Activated T-helper 17 cell treated with anti-CD3 and anti-CD28 coated beads, Interleukin-2, amount 50 U/mL, for 72 hours (primary cell): ENCODE measurements at places on chromosomes 2 and 18.

DNA sequence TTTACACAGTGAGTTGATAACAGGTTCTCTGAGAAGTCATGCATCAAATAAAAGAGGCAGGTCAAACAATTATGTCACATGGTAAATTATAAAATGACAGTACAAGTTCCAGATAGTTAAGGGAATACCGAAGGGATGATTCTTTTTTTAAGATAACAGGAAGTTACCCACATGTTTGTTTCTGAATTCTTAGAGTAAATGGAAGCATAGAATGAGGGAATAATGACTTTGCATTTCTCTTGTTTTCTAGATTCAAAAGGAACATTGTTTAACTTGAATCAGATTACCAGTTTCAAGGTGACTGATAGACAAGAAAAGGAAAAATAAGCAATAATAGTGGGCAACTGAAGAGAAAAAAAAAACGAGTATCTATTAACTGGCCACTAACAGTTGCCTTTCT, 124.5 kb downstream of the MIB1 start:
- ATAC-seq: no peak

- ATAC-seq: no peak
Observed at GRCh38 chr2:132588576-132588975, 81.4 kb downstream of the LYPD1 start.

DNA sequence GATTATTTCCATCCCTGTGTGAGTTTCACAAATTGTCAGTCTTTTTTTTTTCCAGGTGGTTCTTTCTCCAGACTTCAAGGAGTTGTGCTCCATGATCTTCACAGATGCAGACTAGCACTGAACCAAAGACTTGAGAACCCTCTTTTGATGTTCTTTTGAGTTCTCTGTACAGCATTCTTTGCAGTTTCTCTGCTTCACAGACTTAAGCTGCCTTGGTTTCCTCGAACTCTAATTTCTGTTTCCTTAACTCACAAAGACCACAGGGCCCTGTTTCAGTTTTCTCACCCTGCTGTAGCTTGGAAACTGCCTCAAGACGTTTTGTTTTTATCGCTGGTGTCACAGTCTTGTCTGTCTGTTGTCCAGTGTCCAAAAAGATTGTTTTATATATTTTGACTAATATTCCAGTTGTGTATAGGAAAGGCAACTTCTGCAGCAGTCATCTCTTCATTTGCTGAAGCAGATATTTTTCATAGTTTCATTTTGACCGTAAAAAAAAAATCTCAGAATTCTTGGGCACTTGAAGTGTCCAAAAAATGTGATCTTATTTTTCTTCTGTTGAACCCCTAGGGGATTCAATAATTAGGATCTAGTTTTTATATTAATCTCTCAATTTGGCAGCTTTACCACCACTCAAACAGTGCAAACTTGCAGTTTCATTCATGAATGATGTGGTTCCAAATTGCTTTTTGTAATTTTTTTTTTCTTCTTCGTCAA, 97.0 kb upstream of the MC4R start:
- no peak for ATAC-seq

DNA sequence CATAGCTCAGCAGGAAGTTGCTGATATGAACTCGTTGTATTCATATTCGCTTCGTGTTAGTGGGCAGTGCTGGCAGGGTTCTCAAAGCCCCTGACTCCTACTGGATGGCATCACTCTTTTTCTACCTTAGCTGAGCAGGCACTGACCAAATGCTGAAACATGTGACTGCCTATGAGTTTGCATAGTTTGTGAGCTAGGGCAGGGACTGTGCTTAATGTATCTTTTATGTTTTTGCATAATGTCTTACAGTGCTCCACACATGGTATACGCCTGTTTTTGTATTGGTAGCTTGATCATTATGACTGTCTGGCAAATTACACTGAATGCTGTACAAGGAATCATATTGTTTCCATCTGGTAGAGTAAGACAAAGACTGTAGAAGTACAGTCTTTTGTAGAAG, 305.3 kb downstream of the PARD3B start:
- ATAC-seq: no peak

DNA sequence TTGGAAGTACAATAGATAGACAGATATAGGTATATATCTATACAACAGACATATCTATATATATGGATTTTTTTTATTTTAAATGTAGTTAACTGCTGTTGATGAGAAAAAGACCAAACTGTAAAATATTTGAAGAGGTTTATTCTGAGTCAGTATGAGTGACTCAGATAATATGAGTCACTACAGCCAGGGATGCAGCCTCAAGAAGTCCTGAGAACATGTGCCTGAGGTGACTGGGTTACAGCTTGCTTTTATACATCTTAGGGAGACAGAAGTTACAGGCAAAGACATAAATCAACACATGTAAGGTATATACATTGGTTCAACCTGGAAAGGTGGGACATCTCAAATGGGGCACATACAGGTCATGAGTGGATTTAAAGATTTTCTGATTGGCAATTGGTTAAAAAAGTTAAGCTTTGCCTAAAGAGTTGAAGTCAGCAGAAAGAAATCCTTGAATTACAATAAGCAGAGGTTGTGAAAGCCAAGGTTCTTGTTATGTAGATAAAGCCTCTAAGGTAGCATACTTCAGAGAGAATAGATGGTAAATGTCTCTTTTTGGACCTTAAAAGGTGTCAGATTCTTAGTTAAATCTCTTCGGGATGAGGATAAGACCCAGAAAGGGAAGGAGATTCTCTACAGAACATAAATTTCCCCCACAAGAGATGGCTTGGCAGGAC, 149.9 kb downstream of the RBM43 start:
- peak; percentile 61 for ATAC-seq

GRCh38 chr2:41495050-41495449, 552.8 kb upstream of the PKDCC start:
- no peak for ATAC-seq

GRCh38 chr2:168008646-168009195, 238.7 kb downstream of the STK39 start:
- ATAC-seq: no peak

DNA sequence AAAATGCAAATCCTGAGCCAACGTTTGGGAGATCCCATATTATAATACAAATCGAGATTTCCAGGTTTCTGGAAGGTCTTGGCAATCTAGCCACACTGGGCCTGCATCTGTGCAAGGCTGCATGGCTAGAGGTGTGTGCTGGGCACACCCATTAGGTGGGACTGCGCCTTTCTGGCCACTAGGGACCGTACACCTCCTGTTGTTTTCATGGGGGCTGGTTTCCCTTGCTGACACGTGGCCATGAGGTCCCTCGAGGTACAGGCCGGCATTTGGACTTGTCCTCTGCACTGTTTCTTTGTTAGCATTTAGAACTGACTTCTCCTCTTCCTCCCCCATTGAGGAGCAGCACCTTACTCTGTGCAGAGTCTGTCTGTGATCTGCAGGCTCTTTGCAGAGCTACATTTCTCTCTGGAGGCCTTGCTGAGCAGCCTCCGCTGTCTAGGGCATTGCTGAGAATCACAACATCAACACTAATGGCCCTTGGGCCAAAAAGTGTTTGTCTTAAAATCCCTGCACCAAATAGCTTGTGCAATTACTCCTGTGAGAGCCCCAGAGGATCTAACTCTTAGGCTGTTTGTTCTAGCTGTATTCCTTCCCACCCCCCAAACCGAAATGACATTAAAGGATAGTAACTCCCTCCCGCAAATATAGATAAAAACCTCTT, 131.2 kb downstream of the NEDD4L start:
- no peak for ATAC-seq

- no peak for ATAC-seq
Observed at GRCh38 chr2:111715987-111716904, 167.7 kb downstream of the ANAPC1 start.

GRCh38 chr2:147538821-147539220, 306.0 kb upstream of the ACVR2A start:
- no peak for ATAC-seq

DNA sequence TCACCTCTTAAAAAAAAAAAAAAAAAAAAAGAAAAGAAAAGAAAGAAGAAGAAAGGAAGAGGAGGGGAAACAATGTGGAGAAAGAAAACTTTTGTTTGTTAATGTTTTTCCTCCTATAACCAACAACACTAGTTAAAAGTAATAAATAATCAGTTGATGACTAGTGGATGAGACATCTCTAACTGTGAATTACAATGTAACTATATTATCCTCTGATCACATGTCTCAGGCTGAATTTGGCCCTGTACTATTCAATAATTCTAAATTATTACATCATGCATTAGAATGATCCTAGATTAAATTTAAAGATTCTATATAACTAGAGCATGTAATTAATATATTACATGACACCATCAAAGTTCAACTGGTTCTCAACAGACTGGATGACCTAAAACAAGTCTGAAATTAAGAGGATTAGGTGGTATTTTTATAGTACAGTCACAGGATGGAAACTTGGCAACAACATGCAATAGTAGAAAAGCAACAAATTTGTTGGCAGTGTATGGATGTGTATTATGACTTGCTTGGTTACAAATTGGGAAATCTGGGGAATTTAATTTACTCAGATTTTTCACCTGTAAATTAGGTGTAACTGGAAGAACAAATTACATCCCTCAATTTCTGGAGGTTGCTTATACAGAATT, 269.3 kb upstream of the SETBP1 start:
- no peak for ATAC-seq

DNA sequence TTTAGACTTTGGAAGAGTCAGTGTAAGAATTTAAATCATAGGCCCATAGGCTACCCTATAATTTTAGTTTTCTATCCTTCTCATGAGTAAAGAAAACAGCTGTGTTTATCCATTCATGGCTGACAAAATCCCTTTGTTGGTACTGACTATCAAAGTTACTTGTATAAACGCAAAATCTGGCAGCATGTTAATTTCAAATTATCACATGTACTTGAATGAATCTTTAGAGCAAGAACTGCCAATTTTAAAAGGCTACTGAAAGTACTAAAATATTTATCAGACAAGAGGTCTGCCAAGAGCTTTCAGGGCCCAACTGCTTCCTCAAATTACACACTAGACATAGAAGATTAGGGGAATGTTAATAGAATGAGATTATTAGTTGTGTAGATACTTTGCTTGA, 66.6 kb downstream of the MYL12B start:
- no peak for ATAC-seq

DNA sequence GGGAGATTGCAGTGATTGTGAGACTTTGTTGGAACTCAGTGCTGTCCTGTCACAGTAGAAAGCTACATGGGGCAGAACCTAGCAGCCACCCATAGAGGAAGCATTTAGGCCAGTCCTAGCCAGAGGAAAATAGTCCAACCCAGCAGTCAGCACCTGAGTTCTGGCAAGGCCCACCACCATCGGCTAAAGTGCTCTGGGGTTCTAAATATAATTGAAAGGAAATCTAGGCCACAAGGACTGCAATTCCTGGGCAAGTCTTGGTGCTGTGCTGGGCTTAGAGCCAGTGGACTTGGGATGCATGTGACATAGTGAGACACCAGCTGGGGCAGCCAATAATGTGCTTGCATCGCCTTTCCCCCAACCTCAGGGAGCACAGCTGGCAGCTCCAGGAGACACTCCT, 28.9 kb upstream of the ACTR2 start:
- no peak for ATAC-seq

DNA sequence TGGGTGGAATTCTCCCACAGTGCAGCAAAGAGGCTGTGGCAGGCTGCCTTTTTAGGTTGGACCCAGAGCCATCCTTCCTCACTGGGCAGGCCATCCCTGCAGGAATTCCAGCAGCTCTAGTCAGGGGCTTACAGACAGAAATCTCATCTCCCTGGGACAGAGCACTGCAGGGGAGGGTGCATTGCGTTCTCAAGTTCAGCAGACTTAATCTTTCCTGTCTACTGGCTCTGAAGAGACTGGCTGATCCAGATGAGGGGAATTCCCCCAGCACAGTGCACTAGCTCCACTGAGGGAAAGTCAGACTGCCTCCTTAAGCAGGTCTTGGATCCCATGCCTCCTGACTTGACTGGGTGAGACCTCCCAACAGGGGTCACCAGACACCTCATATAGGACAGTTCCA, 899.7 kb upstream of the VRK2 start:
- ATAC-seq: no peak

- ATAC-seq: no peak
Observed at GRCh38 chr2:72134408-72134996, 13.2 kb downstream of the CYP26B1 start.

DNA sequence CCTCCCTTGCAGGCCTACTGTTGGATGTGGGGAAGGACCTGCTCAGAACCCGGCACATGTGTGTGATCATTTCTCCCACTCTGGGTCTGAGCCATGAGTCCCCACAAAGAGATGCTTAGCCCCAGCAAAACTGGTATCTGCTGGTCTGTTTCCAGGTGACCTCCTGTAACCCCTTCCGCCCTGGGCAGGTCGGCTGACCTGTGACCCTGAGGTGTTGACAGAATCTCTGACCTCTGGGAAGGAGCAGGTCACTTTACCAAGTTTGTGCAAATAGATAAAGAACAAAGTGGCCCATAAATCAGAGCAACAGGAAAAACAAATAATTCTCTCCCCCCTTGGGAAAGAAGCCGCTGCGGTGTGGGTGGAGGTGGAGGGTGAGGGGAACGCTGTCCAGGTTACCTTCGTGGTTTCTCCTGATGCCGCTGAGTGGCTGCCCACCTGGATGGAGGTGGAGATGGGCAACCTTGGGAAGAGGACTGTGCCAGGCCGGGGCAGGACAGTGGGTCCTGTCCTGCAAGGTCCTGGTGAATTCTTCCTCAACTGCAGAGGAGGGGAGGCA, 174.0 kb upstream of the MYCN start:
- ATAC-seq: no peak

DNA sequence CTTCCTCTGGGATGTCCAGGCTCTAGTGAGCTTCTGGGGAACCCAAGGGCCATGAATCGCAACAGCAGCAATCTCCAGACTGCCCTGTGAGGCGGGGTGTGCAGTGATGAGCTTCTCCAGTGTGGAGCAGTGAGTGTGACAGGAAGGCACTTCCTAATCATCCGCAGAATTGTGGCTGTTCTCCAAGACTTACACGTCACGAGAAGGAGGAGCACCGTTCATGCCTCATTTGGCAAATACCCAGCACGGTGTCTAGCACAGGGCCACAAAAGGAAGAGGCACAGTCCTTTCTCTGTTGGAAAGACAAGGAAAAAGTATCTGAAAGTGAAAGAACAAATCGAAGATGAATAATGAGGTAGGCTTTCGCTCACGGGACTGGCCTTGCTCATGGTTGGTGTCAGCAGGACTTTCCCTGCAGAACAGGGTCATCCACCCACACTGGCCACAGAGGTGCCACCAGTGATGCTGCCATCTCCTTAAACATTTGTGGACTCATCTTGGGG, 125.1 kb upstream of the HAAO start:
- peak; percentile 91 for ATAC-seq

GRCh38 chr2:192546565-192546964, 351.8 kb upstream of the TMEFF2 start:
- ATAC-seq: no peak

DNA sequence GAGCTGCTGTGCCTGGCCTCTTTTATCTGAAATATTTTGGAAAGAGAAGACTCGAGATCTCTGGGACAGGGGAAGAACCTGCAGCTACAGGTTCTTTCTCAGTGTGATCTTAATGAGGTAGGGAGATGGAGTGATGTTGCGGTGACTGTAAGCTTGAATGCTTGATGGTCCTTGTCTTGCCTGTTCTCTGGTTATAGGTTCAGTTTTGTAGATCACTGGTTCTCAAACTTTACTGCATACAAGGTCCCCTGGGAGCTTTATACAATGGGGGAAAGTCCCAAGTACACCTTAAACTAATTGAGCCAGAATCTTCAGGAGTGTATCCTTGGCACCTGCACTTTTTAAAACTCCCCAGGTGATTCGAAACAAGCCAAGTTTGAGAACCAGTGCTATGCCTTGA, 136.7 kb upstream of the CXCR4 start:
- ATAC-seq: no peak

GRCh38 chr2:26864226-26864625, 16.3 kb downstream of the DPYSL5 start:
- ATAC-seq: no peak

- no peak for ATAC-seq
Observed at GRCh38 chr2:147548451-147548850, 296.4 kb upstream of the ACVR2A start.
